Neural cell (in vitro differentiated cells): ENCODE measurements at places on chromosomes 6 and 20. TPM values are rescaled to one million over a fixed set of nuclear protein-coding genes. Genes with fewer than 3 reads are reported as not detected.

Gene GABRR1
- polyA plus RNA-seq: 0.36 TPM in 1 of 2 replicates, not detected in the other

Gene SAPCD1
- polyA plus RNA-seq: 1.3 TPM in 1 of 2 replicates, not detected in the other

Gene TRIM40
- polyA plus RNA-seq: not detected in 2 replicates

Gene BMP7
- polyA plus RNA-seq: 3.2 and 3.6 TPM in 2 replicates

Gene OLIG3
- not detected in 2 replicates for polyA plus RNA-seq

Gene CRIP3
- 3.7 and 11.6 TPM in 2 replicates for polyA plus RNA-seq

Gene HSPA1L
- 1.6 and 2.6 TPM in 2 replicates for polyA plus RNA-seq

Gene GLP1R
- polyA plus RNA-seq: 0.06 TPM in 1 of 2 replicates, not detected in the other

Gene PPP1R16B
- 1.9 and 2.2 TPM in 2 replicates for polyA plus RNA-seq

Gene KCNQ2
- 84.7 and 88.8 TPM in 2 replicates for polyA plus RNA-seq

Gene SIRPB1
- polyA plus RNA-seq: 0.20 TPM in 1 of 2 replicates, not detected in the other

Gene FKBP1C
- 0.54 TPM in 1 of 2 replicates, not detected in the other for polyA plus RNA-seq

Gene ELMO2
- 72.0 and 79.9 TPM in 2 replicates for polyA plus RNA-seq

Gene TBXT
- polyA plus RNA-seq: not detected in 2 replicates

Gene GSTA3
- polyA plus RNA-seq: not detected in 2 replicates

Gene EFHC1
- polyA plus RNA-seq: 173 and 234 TPM in 2 replicates

Gene BPIFA1
- polyA plus RNA-seq: not detected in 2 replicates

Gene MCHR2
- polyA plus RNA-seq: not detected in 2 replicates

Gene MBOAT1
- not detected in 2 replicates for polyA plus RNA-seq

Gene RIPOR3
- not detected in 2 replicates for polyA plus RNA-seq
